ENCODE measurements at places on chromosomes 2 and 18.

- no peak for DNase-seq
Observed at GRCh38 chr2:48313036-48313877, 216.7 kb upstream of the STON1 start.

DNA sequence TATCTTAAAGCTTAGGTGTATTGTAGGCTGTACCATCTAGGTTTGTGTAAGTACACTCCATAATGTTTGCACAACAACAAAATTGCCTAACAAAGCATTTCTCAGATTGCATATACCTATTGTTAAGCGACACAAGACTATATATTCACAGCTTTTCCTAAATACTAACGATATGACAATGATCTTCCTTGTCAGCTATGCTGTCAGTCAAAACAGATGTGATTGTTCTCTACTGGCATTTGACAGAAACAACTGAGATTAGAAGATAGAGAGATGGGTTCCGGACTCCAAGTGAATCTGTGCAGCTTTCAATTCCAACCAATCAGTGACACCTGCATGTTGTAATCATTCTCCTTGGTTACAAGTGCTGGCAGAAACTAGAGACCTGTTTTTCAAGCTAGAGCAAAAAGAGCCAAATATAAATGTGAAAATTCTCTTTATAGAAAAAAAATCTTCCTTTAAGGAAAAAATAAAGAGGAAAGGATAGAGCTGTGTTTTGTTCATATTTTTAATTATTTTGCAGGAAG, 1232.3 kb upstream of the SLC39A10 start:
- DNase-seq: no peak

GRCh38 chr18:23204589-23205235, 69.4 kb downstream of the CABLES1 start:
- no peak for DNase-seq

GRCh38 chr2:198113316-198113715, 308.9 kb downstream of the PLCL1 start:
- no peak for DNase-seq

GRCh38 chr2:184272056-184272455, 326.3 kb upstream of the ZNF804A start:
- no peak for DNase-seq

- no peak for DNase-seq
Observed at GRCh38 chr2:127697482-127698180, 3.7 kb upstream of the SFT2D3 start.

DNA sequence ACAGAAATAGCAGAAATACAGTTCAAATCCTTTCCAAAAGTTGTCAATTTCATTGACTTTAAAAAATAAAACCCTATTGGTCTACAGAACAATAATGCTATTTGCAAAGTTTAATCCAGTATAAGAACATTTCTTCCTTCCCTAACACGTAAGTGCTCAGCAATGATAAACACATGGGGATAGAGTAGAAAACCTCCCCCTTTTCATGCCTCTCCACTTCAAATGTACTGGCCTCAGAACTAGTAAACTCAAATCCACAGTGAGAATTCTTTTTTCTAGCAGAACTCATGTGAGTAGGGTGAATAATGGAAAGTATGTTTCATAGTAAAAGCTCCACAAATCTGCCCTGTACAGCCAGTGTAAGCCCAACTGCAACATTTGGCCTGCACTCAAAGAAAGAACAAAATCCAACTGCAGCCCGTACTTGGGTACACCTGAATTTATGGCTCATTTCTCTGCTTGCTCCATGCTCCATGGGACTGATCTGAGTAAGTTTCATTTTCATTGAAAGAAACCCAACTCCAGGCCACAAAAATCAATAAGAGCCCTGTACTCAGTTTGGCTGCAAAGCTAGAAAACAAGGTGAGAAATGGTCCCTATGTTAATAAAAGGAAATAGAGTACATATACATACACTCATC, 115.0 kb upstream of the RMDN2 start:
- DNase-seq: no peak

GRCh38 chr18:24014062-24014985, at the start of gene TTC39C:
Gene TTC39C, plus strand, starts transcription at chr18:24014754. Its CDS starts 118 bp downstream, at chr18:24014872.
- DNase-seq: no peak

GRCh38 chr18:46346896-46347630, 242.9 kb downstream of the HAUS1 start:
- no peak for DNase-seq

DNA sequence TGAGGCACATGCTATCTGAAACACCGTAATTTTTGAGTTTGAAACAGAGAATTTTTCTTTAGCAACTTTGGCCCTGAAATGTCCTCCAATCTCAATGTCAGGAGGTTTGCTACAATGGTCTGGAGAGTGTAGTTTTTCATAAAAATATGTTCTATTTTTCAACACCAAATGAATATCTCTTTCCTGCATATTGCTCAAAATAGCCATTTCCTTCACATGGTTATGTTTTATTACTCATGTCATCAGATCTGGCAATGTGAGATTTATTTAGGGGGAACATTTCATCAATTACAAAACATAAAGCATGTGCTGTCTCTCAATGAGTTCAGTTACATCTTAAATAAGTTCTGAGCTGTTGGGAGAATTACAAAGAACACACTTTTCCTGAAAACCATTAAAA, 871.9 kb upstream of the FSHR start:
- no peak for DNase-seq

DNA sequence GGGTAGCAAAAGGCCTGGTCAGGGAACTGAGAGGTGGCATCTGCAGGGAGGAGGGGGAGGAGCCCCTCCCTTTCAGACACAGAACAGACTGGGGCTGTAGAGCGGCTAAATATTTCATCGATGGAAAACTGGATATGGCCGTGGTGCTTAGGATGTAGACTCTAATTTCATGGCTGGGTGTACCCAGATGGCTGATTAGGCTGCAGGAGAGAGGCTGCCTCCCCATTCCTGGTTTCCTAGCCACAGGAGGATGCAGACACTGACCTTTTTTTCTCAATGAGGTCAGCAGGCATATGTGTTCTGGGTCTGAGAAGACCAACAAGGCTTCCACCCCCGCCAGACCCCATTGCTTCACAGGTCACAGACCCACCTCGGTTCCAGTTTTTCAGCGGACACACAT, 79.3 kb upstream of the STPG4 start:
- DNase-seq: no peak

- no peak for DNase-seq
Observed at GRCh38 chr2:217127744-217128143, 267.9 kb upstream of the TNP1 start.

GRCh38 chr2:23944527-23944926, 4.3 kb downstream of the UBXN2A start:
- no peak for DNase-seq

GRCh38 chr2:237200462-237200861, 114.8 kb downstream of the COPS8 start:
- no peak for DNase-seq

- no peak for DNase-seq
Observed at GRCh38 chr18:36167692-36168218, 19.5 kb upstream of the MOCOS start.

DNA sequence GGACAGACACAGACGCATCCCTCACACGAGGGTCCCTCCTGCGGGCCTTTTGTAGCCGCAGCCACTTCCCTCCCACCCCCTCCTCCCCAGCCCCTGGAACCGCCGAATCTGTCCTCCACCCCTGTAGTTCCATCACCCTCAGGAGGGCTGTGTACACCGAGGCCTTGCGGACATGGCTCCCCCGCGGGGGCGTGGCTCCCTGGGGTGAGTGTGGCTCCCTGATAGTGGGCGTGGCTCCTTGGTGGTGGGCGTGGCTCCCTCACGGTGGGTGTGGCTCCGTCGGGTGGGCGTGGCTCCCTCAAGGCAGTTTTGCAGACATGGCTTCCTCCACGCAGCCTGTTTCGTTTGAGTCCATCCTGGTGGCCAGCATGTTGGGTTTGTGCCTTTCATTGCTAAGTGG, 420.7 kb upstream of the SALL3 start:
- no peak for DNase-seq

GRCh38 chr2:123870206-123870880, 154.7 kb upstream of the CNTNAP5 start:
- DNase-seq: no peak

GRCh38 chr2:66032226-66032775, 402.6 kb upstream of the MEIS1 start:
- DNase-seq: no peak

DNA sequence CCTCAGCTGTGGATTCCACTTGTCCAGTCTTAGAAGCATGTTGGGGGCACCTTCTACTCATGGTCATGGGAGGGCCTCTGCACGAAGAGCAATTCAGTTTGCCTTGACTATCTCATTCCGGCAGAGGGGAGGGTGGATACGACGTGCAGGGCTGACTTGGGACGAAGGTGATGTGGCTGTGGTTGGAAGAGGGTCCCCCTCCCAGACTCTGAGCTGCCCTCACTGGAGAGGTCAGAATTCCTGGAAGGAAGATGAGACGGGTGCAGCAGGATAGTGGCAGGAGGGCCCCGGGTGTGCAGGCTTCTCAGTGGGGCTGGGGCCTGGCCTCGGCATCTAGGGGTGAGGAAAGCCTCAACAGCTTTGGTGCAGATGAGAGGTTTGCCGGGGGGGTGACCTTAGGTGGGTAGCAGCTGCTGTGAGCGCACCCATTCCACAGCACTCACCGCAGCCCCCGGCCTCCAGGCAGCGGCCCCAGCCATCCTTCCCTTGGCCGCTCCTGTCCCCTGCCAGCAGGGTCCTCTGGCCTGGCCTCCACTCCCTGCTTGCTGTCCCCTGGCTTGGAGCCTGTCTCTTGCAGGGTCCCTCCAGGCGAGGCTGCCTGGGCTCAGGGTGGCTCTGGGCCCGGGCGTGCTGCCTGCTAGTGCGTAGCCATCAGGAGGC, 3.2 kb downstream of the RNPEPL1 start:
- no peak for DNase-seq

DNA sequence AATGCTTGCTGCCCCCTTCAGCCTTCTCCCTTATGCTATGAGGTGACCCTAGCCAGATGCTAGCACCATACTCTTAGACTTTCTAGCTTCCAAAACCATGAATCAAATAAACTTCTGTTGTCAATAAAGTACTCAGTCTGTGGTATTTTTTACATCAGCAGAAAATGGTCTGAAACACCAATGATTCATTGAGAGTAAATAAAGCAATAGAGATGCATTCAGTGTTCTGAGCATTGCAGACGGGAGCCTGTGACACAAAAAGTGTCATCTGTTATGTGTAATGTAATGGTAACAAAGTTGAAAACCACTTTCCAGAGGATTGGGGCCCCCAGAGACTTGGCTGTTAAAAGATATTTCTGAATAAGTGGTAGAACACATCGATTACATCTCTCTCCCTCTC, 758.0 kb upstream of the NRXN1 start:
- DNase-seq: no peak

GRCh38 chr2:225464346-225465025, 65.0 kb downstream of the NYAP2 start:
- DNase-seq: no peak

DNA sequence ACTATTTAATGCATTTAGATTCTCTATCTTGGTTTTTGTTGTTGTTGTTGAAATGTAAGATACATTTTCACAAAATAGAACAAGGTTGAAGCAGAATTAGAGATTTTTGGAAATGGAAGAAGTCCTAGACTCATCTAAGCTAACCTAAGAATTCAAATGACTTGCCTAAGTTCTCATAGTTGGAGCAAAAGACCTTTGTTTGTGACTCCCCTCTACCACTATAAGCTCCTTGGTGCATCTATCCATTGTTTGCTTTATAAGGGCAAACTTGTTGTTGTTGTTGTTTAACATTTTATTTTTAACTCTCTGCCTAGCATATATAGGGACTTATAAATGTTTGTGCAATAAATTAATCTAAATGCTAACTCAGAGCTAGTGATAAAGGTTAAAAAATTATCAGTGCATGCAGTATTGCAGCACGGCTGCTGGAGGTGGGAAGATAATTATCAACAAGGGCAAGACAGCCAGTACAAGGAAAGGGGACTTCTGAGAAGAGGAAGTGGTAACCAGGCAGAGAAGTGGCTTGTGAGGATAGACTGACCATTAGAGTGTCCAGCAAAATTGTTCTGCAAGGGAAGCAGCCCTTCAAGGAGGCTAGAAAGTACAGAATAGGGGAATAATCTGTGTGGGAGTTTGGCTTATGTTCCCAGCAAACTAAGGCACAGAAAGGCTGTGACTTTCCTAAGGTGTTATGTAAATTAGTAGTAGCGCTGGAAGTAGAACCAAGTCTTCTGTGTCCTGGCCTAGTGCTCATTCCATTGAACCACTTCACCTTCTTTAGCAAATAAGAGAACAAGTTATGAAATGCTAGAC, 38.1 kb upstream of the ACYP2 start:
- no peak for DNase-seq

- DNase-seq: no peak
Observed at GRCh38 chr2:53104263-53104662, 663.3 kb upstream of the CHAC2 start.

DNA sequence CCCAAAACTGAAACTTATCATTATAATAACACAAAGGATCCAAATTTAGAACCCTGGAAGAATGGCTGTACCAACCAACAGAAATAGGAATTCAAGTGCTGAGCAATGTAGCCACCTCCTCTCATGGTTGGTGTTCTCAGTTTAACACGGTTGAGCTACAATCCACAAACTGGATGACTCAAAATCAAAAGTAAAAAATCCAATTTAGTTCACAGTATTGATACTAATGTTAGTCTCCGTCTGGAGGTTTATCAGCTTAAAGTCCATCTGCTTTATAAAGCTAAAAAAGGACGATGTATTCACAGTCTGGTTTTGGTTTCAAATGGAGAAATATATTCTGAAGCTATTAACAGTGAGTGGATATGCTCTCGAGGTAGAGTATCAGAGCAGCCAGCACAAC, 40.5 kb downstream of the CNTNAP5 start:
- DNase-seq: no peak

- DNase-seq: no peak
Observed at GRCh38 chr2:82478641-82479040, 1980.4 kb downstream of the SUCLG1 start.

- no peak for DNase-seq
Observed at GRCh38 chr2:62794791-62795190, 89.3 kb downstream of the EHBP1 start.

DNA sequence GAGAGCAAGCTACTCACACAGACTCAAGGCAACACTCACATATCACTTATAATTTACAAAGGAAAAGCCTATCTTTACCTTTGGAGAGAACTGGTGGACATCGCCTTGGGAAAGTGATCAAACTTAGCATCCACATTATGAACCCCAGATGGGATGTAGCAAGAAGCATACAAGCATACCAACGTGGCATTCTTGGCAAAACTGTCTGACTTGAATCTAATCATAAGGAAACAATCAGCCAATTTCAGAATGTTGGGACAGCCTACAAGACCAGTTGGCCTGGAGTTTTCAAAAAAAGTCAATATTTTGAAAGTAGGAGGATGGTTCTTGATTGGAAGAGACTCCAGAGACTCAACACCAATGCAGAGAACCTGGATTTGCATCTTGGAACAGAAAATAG, 79.1 kb upstream of the PMAIP1 start:
- no peak for DNase-seq

GRCh38 chr2:20594957-20595356, 55.9 kb downstream of the HS1BP3 start:
- DNase-seq: no peak

DNA sequence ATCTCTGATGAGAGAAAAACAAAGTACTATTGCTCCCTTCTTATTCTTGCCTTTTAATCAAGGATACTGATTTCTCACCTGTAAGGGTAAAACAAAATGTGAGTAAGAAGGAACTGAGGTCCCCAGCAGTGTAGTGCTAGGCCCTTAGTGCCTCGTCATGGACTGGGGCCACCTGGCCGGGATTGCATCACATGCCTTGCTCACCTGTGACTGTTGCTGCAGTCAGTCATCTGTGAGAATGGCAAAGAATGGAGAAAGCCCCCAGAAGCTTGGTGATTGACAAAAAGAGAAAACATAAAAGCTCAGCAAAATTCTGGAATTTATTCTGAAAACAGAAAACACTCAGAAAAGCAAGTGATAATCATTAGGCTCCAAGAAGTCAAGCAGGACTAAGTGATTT, 63.4 kb downstream of the SPATS2L start:
- no peak for DNase-seq

GRCh38 chr18:36711813-36712444, 116.9 kb downstream of the TPGS2 start:
- DNase-seq: no peak
